ENCODE measurements at places on chromosomes 3 and 15.

DNA sequence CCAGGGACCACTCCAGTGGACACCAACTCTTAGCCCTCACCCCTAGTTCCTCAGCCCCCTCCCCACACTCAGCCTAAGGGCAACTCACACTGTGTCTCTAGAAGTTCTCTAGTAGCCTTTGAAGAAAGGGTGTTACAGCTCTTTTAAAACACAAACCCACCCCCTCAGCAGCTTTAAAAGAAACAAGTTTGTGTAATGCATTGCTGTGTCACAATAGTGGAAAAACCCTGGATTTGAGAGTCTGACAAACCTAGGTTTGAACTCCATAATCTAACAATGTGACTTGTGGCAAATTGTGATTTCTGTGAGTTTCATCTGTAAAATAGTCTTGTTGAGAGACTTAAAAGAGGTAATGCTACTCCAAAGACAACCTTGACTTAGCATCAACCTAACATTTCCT is 54.0 kb downstream of the PLCH1 start:
- no peak for DNase-seq

DNA sequence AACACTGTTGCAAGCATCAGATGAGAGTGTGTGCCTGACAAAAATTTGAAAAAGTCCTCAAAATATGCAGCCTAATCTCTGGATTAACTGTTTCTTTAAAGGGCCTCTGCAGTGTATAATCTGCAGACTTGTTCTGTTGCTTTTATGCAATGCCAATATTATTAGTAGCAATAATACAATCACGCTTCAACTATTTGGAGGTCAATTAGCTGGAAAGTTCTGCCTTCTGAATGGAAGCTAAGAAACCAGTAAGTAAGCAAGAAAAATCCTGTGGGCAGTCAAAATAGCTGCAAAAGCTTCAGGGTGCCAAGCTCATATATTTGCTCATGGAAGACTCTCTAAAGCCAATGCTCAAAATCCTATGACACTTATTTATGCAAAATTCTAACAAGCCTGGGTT is 153.2 kb upstream of the NR2F2 start:
- no peak for DNase-seq

GRCh38 chr15:58362262-58362922 is 69.4 kb upstream of the LIPC start:
- DNase-seq, result no peak

DNA sequence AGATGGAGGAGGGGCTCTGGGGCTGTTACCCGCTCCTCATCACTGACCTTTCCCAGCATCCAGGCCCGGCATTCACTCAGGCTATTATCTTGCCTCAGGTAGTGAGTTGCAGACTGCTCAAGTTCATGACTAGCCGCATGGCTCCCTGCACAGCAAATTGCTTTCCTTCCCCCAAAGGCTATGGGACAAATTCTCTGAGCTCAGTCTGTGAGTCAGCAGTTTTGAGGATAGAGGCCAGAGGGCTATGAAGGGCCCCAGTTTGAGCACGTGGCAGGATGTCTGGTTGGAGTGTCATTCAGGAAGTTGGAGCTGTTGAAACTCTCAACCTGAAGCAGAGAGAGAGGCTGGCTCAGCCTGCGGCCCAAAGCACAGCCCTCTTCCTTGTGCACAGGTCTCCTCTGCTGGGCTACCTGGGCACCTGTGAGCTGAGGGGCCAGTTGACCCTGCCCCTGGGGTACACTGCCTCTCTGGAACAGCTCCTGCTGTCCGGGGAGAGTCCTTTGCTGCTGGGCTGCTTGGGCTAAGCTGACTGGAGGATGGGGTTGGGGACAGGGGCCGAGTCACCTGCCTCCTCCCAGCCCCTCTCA is 7.9 kb downstream of the FAH start:
- peak; percentile 87 for DNase-seq

DNA sequence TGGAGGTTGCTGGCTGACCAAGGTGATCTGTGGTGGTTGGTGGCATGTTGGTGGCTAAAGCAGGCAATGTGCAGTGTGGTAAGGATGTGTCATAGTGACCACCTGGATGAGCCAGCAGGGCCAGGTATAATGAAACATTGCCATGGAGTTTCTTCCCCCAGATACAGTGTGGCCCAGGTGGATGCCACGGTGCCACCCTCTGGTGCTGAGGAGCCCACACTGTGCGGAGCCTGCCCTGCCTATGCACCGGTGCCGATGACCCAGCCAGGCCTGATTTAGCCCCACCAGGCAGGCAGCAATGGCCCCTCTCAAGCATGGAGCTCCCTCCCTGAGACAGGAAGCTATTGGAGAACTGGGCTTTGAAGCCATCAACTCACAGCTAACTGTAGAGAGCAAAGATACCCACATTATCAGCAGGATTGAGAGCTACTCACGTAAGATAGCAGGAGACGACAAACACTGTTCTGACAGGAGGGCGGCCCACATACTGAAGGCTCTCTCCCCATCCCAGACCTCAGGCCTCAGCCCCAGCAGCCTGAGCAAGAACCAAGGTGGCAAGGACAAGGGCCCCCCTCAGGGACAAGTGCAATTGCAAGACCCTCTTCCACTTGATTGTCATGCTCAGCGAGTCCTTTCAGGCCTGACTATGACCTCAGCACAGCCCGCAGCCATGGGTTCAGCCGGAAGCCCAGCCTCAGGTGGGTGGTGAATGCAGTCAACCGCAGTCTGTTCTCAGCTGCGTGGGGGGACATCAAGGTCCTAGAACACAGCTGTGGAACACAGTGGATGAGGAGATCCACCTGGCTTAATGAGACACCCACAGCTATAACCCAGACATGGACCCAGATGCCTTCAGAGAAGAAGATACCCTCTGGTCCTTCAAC is 82.8 kb upstream of the CDV3 start:
- peak; percentile 90 for DNase-seq

GRCh38 chr15:88865498-88866099 is 29.7 kb downstream of the HAPLN3 start:
- DNase-seq, result no peak

- no peak for DNase-seq
Measured at GRCh38 chr3:106447723-106448301, 579.0 kb upstream of the CBLB start.

DNA sequence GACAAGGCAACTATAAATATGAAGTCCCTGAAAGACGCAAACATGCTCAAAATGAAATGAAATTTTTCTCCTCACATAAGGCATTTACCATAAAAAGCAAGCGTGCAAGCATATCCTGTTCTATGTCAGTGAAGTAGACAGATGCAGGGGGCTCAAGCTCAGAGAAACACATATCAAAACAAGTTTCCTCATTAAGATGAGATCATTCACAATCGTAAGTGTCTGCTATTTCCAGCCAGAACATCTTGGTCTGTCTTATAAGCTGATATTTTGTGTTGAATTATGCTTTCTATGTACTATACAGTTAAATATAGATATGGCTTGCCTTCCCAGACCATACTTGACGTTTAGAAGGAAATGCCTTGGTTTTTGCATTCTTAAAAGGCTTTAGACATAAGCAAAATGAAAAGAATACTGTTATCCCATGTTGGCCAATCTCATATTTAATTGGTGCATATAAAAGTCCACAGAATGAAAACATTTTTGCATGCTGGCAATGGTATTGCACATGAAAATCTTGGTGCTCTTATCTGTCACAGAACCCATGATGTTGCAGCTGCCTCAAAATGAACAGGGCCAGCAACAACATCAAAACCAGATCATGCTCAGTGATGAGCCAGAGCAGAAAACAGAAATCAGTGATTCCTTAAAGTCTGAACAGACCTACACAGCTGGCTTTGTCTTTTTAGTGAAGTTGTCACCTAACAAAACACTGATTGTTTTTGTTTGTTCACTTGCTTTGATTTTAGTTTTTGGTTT is 65.4 kb downstream of the SIDT1 start:
- DNase-seq, result no peak

GRCh38 chr3:97970956-97971620 is 1.1 kb downstream of the RIOX2 start:
- no peak for DNase-seq

All from spleen (tissue), 13 donors.